Heart left ventricle (tissue), 16 donors: ENCODE measurements at places on chromosomes 1 and 21. TPM values are rescaled to one million over a fixed set of nuclear protein-coding genes. Genes with fewer than 3 reads are reported as not detected.
A peak's percentile ranks its signal among the peaks of the same experiment; 100 is the strongest.

DNA sequence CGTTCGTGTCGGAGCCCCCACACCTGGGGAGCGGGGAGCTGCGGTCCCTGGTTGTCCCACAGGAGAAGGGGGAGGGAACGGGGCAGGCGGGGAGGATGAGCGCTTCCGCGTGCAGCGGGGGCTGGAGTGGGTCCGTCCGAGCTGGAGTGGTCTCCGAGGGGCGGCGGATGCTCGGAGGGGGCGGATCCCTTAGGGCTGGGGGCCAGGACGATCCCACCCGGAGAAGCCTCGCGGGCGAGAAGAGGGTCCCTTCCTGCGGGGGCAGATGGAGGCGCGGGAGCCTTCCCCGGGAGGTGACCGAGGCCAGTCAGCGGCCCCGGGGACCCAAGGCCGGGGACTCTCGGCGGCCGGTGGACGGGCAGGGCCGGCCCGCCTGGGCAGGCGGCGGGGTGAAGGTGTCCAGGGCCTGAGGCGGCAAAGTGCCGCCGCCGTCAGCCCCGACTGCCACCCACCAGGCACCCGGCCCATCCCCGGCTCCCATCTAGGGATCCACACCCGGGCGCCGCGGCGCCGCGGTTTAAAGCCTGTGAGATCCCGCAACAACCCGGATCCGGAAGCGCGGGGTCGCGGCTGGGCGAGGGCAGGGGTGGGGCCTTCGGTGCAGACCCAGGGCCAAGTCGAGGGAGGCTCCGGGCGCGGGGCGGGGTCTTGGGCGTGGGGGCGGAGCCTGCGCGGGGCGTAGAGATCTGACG is 5.3 kb upstream of the CCDC27 start:
- peak overlapping the region; percentile 76 for H3K4me3 ChIP-seq
- H3K4me1 ChIP-seq, result peaks cover 5% of the 10 kb centered on the region
- H3K36me3 ChIP-seq, result peaks cover 13% of the 10 kb centered on the region
- no peaks in the 10 kb centered on the region for H3K27me3 ChIP-seq
- DNase-seq, result peak; percentile 94
- H3K27ac ChIP-seq, result peak overlapping the region; percentile 84

- no peak within 1 kb of the TSS for H3K4me3 ChIP-seq
- no peaks in the 10 kb centered on the region for H3K36me3 ChIP-seq
- DNase-seq, result no peak
- no peaks in the 10 kb centered on the region for H3K27me3 ChIP-seq
- H3K27ac ChIP-seq, result no peak within 1 kb of the TSS
- H3K4me1 ChIP-seq, result no peaks in the 10 kb centered on the region
Measured at GRCh38 chr1:207088701-207089626, at the start of gene C4BPB. C4BPB (plus strand) TSS chr1:207088860; CDS start chr1:207089532, 672 bp downstream.

GRCh38 chr1:186113461-186113860 is 261.6 kb downstream of the TPR start:
- H3K4me3 ChIP-seq, result no peak overlapping the region
- H3K36me3 ChIP-seq, result peaks cover 44% of the 10 kb centered on the region
- no peaks in the 10 kb centered on the region for H3K27me3 ChIP-seq
- no peak for DNase-seq
- H3K4me1 ChIP-seq, result no peaks in the 10 kb centered on the region

DNA sequence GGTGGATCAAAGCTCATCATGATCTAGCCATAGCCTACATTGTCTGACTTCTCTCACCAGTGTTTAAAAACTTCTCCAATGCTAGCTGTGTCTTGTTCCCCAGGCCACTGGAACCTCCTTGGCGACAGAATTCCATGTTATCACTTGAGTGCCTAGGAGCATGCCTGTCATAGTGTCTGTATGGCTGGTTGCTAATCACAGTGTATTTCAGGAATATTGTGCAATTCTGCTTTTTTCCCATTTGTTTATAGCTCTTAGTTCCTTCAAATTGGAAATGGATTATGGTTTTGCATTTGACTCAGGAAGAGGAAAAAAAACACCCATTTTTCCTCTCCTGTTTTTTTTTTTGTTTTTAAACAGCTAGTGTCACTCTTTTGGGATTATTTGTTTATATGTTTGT is 25.5 kb downstream of the ROR1 start:
- no peaks in the 10 kb centered on the region for H3K4me1 ChIP-seq
- no peak overlapping the region for H3K4me3 ChIP-seq

GRCh38 chr1:98323906-98324358 is 337.6 kb upstream of the SNX7 start:
- H3K36me3 ChIP-seq, result no peaks in the 10 kb centered on the region
- H3K4me3 ChIP-seq, result no peak overlapping the region
- no peaks in the 10 kb centered on the region for H3K27me3 ChIP-seq
- H3K4me1 ChIP-seq, result peaks cover 20% of the 10 kb centered on the region
- peak; percentile 35 for DNase-seq
- no peak overlapping the region for H3K27ac ChIP-seq

- no peaks in the 10 kb centered on the region for H3K27me3 ChIP-seq
- no peaks in the 10 kb centered on the region for H3K4me1 ChIP-seq
- no peak overlapping the region for H3K4me3 ChIP-seq
- DNase-seq, result no peak
- H3K27ac ChIP-seq, result no peak overlapping the region
- no peaks in the 10 kb centered on the region for H3K36me3 ChIP-seq
Measured at GRCh38 chr1:200907611-200908097, 13.0 kb downstream of the INAVA start.

- DNase-seq, result no peak
- peaks cover 34% of the 10 kb centered on the region for H3K27me3 ChIP-seq
- no peak overlapping the region for H3K27ac ChIP-seq
- H3K4me1 ChIP-seq, result no peaks in the 10 kb centered on the region
Measured at GRCh38 chr1:26359981-26360806, 6.3 kb upstream of the CRYBG2 start.

DNA sequence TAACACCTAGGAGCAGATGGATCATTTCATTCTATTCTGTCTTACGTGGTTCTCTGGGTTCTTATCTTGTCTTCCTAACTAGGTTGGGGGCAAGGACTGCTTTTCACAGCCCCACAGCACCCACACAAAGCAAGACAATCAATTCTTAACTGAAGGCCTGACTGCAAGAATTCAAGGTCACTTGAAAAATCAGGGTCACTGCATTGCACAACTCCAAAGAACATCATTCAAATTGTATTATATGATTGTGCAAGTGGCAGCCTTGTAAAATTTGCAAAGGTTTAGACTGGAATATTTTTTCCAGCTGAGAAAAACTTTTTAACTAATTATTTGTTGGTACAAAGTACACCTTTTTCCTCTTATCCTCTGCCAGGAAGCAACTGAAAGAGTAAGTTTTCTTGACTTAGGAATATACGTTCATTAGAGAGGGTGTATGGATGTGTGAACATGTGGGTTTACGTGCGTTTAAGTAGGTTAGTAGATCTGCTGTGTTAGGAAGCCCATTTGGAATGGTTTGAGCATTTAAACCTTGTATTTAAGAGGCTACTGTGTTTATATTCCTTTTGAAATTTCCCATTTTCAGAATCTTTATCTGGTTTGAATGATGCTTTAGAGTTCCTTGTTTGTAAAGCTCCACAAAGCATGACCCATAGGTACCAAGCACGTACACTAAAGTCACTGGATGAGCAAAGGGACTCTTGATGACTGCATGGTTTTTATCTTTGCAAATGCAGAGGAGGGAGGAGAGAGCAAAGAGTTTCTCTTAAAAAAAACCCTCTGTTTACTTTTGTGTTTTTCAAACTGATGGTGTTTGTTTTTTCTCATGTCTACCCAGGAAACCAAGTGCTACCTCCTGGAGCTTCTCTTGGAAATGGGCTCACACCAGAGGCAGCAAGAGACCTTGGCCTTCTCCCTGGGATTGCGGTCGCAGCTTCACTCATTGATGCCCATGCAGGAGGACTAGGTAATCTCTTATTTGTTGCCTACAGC is 214.9 kb downstream of the FGGY start:
- no peaks in the 10 kb centered on the region for H3K36me3 ChIP-seq
- DNase-seq, result no peak
- H3K27me3 ChIP-seq, result no peaks in the 10 kb centered on the region
- no peak overlapping the region for H3K27ac ChIP-seq

- no peak for DNase-seq
- no peak overlapping the region for H3K27ac ChIP-seq
- peaks cover 19% of the 10 kb centered on the region for H3K4me1 ChIP-seq
- H3K36me3 ChIP-seq, result no peaks in the 10 kb centered on the region
- no peaks in the 10 kb centered on the region for H3K27me3 ChIP-seq
Measured at GRCh38 chr1:205961991-205962820, 18.9 kb upstream of the SLC26A9 start.

DNA sequence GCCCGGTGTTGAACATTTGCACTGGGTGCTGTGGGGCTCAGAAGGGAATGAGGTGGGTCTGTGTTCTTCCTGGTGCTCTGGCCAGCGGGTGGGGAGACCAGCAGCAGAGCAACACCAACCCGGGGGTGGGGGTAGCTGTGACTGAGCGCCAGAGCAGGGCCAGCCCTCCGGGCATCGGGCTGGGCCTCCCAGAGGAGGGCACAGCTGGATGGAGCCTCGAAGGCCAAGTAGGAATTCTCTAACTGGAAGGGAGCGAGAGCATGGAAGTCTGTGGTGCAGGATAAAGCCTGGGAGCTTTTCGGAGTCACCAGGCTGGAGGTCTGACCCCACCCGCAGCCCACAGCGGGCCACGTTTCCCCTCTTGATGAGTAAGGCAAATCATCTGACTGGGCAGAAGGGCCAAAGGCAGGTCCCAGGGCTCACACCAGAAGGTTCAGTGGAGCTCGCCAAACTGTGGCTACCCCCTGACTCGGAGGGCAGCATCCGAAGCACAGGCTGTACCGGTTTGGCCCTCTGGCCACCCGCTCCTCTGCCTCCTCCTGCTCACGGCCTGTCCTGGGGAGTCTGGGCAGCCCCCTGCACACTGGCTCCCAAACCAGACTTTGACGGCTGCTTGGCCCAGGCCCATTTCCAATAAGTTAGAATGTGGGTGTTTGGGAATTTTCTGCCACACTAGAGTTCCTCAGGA is 18.8 kb downstream of the SLC1A7 start:
- no peaks in the 10 kb centered on the region for H3K36me3 ChIP-seq
- no peaks in the 10 kb centered on the region for H3K27me3 ChIP-seq
- peak; percentile 80 for DNase-seq

- no peaks in the 10 kb centered on the region for H3K36me3 ChIP-seq
- no peak overlapping the region for H3K27ac ChIP-seq
- DNase-seq, result no peak
- H3K4me3 ChIP-seq, result no peak overlapping the region
- H3K4me1 ChIP-seq, result no peaks in the 10 kb centered on the region
- H3K27me3 ChIP-seq, result no peaks in the 10 kb centered on the region
Measured at GRCh38 chr1:202251424-202252256, 58.0 kb downstream of the LGR6 start.

DNA sequence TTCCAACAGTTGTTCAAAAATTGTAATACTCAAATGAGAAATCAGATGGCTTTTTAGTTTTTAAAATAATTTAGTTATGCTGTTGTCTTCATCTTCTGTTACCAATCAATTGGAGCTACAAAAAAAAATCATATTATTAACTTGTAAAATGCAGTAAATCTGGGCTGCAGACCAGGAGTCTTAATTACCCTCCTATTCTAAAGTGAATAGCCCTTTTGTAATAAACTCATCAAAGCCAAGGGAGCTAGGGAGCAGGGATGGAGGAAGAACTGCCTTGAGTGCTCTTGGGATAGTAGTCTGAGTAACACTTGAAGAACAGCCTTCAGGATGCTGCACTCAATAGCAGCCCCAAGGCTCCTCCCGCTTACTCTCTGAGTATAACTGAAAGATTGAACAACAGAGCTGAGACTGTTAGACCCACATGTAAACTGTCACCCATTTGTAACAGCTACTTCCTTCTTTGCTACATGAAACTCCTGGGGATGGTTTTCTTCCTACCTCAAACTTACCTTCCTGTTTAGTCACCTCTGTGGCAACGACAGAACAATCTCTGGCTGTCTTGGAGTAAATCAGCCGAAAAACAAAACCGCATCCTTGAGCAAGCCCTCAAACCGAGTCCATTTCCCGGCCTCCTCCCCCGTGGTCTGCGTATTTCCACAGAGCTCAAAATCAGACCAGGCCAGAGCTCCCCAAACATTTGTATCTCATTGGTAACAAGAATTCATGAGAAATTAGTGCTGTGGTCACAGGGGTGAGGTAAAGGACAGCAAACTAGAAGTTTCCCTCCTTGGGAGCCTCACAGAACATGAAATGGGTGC is 55.9 kb downstream of the CD58 start:
- no peak for DNase-seq
- H3K27ac ChIP-seq, result peak overlapping the region; percentile 83
- H3K27me3 ChIP-seq, result no peaks in the 10 kb centered on the region
- H3K36me3 ChIP-seq, result peaks cover 20% of the 10 kb centered on the region
- peaks cover 41% of the 10 kb centered on the region for H3K4me1 ChIP-seq

DNA sequence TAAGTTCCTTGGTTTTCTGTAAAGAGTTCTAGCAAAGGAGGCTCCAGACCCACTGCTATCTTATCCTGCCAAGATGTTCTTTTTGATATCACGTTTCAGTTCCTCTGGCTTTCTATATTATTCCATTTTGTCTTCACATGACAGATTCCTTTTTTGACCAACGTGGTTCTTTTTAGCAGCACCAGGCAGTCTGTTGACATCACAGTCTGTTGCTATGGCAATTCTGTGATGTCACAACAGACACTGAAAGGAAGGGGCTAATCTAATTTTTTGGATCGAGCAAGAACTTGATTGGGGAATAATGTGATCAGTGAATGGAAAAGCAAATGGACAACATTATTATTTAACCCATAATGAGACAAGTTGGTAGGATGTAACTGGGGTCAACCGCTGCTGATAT is 64.5 kb upstream of the GOLT1A start:
- H3K27ac ChIP-seq, result no peak overlapping the region
- peaks cover 15% of the 10 kb centered on the region for H3K36me3 ChIP-seq
- no peaks in the 10 kb centered on the region for H3K27me3 ChIP-seq
- no peak overlapping the region for H3K4me3 ChIP-seq
- H3K4me1 ChIP-seq, result peaks cover 79% of the 10 kb centered on the region
- DNase-seq, result no peak

The SPAG17 gene
- total RNA-seq, result 0.48 TPM

The LINGO4 gene
- total RNA-seq, result 1.0 TPM

The PTPN22 gene
- 0.31 TPM for total RNA-seq

The SLC1A7 gene
- 1.1 TPM for total RNA-seq

The ATP6V1G3 gene
- total RNA-seq, result not detected

The A3GALT2 gene
- total RNA-seq, result not detected

The CRYBG2 gene
- 0.25 TPM for total RNA-seq

The UAP1 gene
- total RNA-seq, result 23.9 TPM

The B3GALT5 gene
- total RNA-seq, result 0.07 TPM
